NCI-H2081 treated with DMSO at 0.1 percent for 48 hours (cell line): ENCODE measurements at places on chromosomes 5 and 9.

GRCh38 chr5:115423541-115423940, 121.0 kb downstream of the FEM1C start:
- DNase-seq, result no peak

GRCh38 chr9:127588740-127589506, 23.2 kb upstream of the STXBP1 start:
- DNase-seq, result no peak

DNA sequence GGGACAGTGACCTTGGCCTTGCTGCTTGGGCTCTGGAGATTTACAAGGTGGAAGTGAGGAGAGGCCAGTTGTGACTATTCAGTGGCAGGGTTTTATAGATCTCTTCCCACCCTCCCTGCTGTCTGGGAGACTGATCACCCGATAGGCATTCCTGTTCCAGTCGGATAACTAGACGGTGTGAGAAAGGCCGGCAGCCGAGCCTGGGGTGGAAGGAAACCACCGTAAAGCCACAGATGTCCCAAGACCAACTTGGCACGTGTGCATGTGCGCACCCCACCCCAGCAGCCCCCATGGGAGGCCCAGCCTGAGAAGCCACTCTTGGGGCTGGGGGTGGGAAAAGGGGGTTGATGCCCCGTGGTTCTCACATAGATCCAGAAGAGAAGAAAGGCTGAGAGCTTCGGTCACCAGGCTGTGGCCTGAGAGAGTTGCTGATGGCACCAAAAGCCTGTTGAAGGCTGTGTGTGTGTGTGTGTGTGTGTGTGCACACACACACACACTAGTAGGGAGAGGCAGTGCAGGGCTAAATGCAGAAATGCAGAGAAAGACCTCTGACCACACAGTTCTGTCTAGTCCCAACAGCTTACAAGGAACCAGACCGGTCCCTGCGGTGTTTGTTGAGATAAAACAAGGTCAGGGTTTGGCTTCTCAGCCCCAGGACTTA, 225.8 kb downstream of the FANCC start:
- no peak for DNase-seq

DNA sequence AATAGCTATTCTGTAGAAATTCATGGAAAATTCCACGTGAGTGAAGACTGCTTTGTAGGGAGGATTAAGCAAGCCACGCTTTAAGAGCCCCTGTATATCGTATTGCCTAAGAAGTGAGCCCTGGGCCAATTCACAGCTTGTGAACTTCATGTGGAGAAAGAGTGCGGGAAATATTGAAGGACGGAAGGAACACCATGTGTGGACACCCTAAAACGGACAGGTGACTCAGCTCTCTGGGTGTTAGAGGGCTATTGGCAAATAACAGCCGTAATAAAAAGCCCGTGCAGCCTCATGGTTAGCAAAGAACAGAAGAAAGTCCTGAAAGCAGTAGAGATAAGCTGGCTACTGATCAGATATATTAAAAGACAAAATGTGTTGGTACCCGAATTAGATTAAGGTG, 26.4 kb downstream of the ZNF366 start:
- no peak for DNase-seq

DNA sequence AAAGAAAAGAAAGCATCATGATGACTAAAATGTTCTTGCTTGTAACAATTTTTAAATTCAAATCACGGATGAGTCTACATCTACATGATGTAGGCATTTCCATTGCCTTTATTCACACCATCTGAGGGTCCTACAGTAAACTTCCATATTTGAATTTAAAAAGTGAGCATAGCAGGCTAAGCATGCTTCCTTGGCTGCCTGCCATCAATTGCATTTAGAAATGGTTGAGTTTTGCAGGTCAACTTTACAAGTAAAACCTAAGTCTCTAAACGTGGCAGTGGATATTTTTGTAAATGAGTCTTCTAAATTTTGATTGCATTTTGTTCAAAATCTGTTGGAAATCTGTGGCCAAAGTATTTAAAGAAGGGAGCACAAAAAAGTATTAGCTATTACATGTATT, 136.5 kb upstream of the PTCH1 start:
- no peak for DNase-seq

- DNase-seq, result no peak
Observed at GRCh38 chr9:129414993-129415941, 205.6 kb downstream of the C9orf50 start.

- DNase-seq, result no peak
Observed at GRCh38 chr5:115366223-115366622, 69.8 kb upstream of the CCDC112 start.

DNA sequence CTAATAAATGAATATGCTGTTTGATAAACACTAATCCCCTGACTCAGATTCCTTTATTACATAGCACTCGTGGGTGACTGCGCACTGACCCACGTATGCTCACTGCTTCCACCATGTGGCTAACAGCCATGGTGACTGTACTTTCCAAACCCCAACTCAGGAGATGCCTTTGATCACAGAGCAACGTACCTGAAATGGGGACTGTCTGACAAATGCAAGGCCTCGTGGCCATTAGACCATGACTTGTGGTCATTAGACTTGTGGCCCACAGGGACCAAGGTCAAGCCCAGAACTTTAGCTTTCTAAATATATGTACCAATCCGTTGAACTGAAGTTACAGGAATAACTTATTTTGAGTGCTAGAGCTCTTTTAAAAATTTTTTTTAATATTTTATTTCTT, 46.6 kb downstream of the CYFIP2 start:
- DNase-seq, result no peak

- DNase-seq, result no peak
Observed at GRCh38 chr9:127219520-127219919, 45.1 kb upstream of the GARNL3 start.

DNA sequence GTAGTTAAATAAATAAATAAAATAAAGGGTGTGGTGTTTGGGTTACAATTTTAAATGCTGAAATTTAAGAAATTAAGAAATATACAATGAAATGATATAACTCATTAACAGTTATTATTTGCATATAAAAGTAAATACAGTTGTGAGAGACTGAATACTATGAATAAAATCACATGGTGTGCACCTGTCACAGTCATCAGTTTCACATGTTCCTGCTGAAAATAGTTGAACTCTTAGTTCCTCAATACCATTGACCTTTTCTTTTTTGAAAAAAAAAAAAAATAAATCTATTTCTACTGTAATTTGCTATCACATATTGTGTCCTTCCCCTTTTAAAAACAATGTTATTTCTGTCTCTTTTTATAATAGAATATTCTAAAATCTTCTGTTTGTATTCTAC, 130.9 kb upstream of the CHD1 start:
- no peak for DNase-seq

GRCh38 chr5:10708189-10708944, 52.7 kb downstream of the DAP start:
- no peak for DNase-seq

GRCh38 chr5:170444969-170445505, 55.9 kb upstream of the KCNMB1 start:
- DNase-seq, result no peak

DNA sequence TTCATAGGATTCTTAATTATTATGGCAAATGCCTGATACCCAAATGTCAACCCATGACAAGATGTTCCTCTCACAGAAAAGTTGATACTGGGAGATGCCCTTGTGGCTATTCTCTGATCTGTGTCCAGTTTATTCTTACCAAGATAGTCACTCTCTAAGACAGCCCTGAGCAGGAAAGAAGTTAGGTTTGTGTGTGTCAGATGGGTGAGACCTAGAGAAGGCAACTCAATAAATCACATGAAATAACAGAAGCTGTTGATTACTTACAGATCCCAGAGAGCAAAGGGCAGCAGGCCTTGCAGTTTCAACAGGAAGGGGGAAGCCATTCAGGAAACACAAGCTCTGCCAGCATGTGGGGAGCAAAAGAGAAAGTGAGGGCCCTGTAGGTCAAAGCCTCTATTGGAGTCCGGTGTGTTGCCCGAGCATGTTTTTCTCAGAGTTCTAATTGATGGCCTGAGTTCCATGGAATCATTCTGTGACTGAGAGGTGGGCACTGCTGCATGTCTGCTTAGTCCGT, 1193.7 kb upstream of the CDH18 start:
- DNase-seq, result no peak

GRCh38 chr9:22469928-22470544, 23.4 kb downstream of the DMRTA1 start:
- DNase-seq, result peak; percentile 33

GRCh38 chr5:978693-979092, 29.9 kb upstream of the NKD2 start:
- DNase-seq, result no peak

- DNase-seq, result no peak
Observed at GRCh38 chr5:153699035-153699434, 208.6 kb downstream of the GRIA1 start.

DNA sequence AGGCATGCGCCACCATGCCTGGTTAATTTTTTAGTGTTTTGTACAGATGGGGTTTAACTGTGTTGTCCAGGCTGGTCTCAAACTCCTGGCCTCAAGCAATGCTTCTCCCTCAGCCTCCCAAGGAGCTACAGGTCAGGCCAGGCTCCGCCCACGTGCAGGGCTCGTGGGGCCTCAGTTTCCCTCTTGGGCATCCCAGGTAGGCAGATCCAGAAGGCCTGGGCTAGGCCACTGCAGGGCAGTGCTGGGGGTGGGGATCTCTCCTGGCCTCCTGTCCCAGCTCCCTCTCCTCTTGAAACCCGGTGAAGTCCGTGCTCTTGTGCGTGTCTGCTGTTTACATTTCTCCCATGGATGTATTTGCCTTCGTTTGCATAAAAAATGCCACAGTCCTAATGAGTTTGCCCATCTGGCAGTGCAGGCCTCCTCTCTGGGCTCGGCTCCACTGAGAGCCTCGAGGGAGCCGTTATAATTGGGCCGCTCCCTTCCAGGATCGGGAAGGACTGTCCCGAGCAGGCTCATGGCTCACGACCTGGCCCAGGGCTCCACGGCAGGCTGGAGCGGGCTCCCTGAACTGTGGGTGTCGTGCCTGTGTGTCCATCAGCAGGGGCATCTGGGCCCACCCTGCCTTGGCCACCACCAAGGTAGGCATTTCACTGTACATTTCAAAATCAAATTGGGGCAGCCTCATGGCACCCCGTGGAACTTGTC, 52.6 kb upstream of the RUFY1 start:
- no peak for DNase-seq

DNA sequence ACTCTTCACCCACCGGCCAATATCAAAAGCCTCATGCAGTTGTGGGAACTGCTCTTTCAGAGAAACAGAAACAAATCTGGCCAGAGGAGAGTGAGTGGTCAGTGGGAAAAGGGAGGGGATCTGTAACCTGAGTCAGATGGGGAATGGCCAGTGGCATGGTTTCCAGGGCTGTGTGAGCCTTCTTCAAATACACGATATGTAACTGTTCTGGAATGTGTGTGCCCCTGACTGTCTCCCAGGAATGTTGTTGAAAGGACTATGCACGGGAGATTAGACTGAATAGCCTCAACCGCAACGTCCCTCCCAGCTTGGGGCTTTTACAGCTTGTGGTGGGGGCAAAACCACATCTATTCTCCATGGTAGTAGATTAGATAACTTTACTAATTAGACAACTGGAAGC, 60.8 kb downstream of the SH3TC2 start:
- DNase-seq, result no peak
